Stimulated activated naive B cell treated with anti-CD40 and anti-IgM and Interleukin-4, amounts not matched to agents 10 μg/mL and 1 μg/mL and 100 μg/mL, for 72 hours (primary cell): ENCODE measurements at places on chromosomes 16 and 17.

DNA sequence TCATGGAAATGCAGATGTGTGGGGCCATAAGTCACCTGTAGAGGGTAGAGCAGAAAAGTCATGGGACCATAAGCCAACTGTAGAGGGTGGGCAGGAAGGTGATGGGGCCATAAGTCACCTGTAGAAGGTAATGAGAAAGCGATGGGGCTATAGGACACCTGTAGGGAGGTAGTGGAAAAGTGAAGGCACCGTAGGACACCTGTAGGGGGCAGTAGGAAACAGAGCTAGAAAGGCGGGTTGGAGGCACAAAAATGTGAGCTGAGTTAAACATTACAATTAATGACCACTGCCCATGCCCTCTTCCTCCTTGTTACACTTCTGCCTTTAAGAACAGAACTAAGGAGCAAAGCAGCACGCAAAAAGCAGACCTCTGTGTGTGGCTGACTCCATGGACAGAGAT is 150.1 kb downstream of the SHISA6 start:
- no peak for DNase-seq

DNA sequence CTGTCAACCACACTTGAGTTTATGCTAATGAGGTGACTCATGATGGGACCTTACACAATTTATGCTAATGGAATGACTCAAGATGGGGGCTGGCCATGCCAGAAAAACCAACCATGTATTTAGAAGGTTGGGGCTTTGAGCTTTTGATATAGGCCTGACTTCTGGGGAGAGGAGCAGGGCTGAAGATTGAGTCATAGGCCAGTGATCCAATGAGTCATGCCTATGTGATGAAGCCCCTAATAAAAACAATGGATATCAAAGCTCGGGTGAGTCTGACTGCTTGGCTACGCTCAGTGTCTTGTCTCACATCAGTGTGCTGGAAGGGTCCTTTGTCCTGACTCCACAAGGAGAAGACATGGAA is 7.3 kb downstream of the MFSD6L start:
- no peak for DNase-seq

GRCh38 chr16:57957673-57958392 is 13.1 kb downstream of the CNGB1 start:
- no peak for DNase-seq

- no peak for DNase-seq
Observed at GRCh38 chr16:68764862-68765261, 27.8 kb downstream of the CDH1 start.

- no peak for DNase-seq
Observed at GRCh38 chr16:88078111-88078775, 127.0 kb downstream of the BANP start.

DNA sequence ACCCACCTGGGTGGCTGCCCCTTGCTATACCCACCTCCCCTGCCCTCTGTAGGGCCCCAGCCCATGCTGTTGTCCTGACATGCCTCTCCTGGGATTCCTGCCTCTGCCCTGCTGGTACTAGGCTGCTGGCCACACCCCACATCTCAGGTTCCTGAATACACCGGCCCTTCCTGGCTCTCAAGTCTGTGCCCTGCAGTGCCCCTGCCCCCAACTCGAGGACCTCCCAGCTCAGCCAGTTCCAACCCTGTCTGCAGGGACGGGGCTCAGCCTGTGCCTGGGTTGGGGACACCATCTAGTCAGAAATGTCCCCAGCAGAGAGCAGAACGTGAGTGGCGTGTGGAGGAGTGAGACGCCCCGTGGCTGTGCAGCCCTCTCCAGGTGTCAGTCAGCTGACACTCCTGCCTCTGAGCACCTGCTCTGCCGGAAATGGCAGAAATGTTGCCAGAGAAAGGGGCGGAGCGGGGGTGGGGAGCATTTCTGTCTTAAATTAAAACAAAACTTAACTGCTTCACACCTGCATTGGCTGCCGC is 28.7 kb downstream of the ACSF3 start:
- no peak for DNase-seq

DNA sequence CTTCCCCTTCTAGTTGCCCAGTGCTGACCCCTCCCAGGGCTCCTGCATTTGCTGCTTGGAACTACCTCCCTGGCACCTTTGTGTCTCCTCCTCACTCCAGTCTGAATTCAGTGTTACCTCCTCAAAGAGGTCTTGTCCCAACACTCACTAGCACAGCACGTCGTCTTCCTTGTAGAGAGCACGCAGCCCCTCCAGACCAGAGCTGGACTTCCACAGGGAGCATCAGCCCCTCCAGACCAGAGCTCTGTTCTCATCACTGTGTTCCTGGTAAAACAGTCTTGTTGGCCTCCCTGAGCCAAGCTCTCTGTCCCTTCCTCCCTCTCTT is 27.8 kb upstream of the MGAT5B start:
- no peak for DNase-seq

DNA sequence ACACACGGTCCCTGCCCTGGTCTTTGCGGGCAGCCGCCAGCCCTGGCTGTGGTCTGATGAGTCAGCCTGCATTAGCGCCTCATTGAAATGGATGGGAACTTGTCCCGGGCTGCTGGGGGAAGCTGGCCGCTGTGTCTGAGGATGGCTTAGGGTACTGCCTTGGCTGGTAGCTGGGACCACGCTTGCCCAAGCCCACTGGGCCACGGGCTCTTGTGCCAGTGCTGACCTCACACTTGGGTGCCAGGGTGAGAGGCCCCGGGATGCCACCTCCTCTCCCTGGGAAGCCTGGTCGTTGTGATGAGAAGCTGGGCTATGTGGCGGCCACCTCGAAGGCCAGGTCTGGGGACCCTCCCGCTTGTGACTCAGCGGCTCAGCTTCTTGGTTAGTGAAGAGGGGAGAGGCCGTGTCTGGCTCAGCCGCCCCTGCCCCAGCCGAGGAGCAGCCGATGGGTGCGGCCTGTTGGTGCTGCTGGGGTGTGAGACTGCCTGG is 10.7 kb downstream of the CACNA1H start:
- no peak for DNase-seq

DNA sequence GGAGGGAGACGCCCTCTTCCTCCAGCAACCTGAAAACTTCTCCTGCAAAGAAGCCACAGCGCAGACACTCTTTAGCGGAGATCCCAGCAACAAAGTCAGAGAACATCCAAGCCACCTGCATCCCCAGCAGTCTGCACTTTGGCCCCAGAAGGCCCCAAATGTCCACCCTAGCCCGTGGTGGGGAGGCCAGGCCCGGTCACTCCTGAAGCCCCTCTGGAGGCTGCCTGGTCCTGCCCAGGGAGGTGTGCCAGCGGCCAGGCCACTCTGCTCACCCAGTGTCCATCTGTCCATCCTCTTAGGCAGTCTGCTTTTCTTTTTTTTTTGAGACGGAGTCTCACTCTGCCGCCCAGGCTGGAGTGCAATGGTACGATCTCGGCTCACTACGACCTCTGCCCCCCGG is 5.4 kb downstream of the HAGHL start:
- DNase-seq = no peak

DNA sequence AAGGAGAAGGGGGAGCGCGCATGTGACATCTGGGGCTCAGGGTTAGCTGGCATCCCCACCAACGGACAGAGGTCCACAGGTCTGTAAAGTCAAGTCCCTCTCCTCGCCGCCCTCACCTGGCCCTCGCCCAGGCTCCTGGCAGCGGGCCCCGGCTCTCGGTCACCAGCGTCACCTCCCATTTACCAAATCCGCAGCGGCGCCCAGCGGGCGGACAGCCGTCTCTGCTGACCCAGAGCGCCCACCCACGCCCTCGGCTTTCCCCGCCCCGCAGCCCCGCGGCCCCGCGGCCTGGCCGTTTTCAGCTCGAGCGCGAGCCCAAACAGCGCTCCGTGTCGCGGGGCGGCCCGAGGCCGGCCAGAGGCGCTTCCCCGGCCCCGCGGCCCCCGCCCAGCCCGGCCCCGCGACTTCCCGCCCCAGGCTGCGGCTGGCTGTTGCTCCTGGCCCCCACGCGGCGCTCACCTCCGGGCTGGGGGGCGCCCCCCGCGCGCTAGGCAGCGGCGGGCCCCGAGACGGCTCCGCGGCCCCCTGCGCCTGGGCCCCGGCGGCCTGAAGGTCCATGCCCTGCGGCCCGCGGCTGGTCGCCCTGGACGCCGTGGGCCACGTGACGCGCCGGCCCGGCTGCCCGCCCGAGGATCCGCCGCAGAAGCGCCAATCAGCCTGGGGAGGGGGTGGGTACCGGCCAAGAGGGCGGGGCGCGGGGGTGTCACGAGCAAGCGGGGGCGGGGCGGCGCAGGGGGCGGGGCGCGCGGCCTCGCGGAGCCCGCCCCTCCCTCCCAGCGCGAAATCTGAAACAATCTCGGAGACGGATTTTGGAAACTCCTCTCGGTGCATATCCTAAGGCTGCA is at the start of gene COPRS:
Gene COPRS (minus strand): TSS at position 603 of the 845 bp plus-strand sequence. CDS start 45 bp downstream, at position 558.
- DNase-seq = peak; percentile 61

GRCh38 chr17:28842282-28843012 is at the start of gene FAM222B:
Gene FAM222B (minus strand): TSS chr17:28842790. CDS start chr17:28766667, 76,123 bp downstream.
- DNase-seq = peak; percentile 88

GRCh38 chr17:81412490-81413093 is 17.3 kb downstream of the BAHCC1 start:
- peak; percentile 45 for DNase-seq
